Lung microvascular endothelial cell (primary cell): ENCODE measurements at places on chromosomes 11 and 22. TPM values are rescaled to one million over a fixed set of nuclear protein-coding genes. Genes with fewer than 3 reads are reported as not detected.

DNA sequence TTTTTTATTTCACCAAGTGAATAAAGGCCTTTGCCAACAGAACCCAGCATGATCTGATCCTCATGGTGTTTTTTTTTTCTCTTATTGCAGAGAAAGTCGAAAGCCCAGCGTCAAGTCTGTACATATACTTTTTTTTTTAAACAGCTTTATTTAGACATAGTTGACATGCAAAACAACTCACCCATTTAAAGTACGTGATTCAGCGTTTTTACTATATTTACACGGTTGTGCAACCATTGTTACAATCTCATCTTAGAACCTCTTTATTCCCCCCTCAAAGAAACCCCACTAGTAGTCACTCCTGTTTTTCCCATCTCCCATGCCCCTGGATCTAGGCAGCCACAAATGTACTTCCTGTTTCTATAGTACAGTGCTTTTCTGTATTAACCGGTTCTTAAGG, 20.6 kb upstream of the AP1B1 start:
- no peak for DNase-seq

DNA sequence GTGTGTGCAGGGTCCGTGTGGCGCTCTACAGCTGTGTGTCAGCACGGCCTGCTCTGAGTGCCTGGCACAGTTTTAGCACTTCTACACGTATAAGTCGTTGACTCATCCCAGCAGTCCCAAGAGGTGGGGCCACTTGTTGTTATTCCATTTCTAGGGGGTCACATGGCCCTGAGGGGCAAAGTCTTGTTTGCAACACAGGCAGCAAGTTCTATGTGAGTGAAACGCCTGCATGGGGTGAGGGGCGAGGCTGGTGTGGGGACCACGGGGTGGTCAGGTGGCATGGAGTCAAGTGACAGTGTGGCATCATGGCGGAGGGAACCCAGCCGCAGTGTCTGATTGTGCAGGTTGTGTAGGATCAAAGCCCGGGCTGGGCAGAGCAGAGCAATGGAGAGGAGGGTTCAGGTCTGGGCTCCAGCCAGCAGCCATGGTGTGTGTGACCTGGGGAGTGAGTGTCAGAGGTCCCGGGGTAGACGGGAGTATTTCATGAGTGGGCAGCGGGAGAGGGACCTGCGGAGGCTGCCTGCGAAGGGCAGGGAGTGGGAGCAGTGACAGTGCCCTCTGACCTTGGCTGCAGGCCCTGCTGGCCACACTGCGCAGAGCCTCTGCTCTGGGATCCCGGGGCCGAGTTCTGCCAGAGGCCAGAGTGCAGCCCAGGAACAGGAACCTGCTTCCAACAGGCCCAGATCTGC, 27.9 kb downstream of the SHANK3 start:
- DNase-seq = peak; percentile 68

GRCh38 chr22:38881464-38881871, 9.5 kb upstream of the CBX6 start:
- DNase-seq = no peak

GRCh38 chr11:107716884-107717532, 5.2 kb upstream of the SLN start:
- no peak for DNase-seq

Gene ACRV1
- total RNA-seq = under 0.01 TPM in 1 of 2 replicates, not detected in the other

- no peak for DNase-seq
These were observed 295.3 kb upstream of the CNTN5 start for GRCh38 chr11:98725471-98725870.
